Aorta (tissue), 5 donors: ENCODE measurements at places on chromosomes 6 and 20. TPM values are rescaled to one million over a fixed set of nuclear protein-coding genes. Genes with fewer than 3 reads are reported as not detected.

DNA sequence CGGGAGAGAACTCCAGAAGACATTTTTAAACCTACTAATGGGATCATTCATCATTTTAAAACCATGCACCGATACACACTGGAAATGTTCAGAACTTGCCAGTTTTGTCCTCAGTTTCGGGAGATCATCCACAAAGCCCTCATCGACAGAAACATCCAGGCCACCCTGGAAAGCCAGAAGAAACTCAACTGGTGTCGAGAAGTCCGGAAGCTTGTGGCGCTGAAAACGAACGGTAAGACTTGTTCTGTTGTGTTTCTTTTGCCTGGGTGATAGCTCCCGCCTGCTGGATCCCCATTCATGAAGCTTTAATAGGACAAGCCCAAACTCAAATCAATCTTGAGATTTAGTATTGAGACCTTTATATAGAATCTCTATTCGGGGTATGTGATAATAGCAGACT, 4.2 kb downstream of the TNFAIP3 start:
- no peak for DNase-seq

DNA sequence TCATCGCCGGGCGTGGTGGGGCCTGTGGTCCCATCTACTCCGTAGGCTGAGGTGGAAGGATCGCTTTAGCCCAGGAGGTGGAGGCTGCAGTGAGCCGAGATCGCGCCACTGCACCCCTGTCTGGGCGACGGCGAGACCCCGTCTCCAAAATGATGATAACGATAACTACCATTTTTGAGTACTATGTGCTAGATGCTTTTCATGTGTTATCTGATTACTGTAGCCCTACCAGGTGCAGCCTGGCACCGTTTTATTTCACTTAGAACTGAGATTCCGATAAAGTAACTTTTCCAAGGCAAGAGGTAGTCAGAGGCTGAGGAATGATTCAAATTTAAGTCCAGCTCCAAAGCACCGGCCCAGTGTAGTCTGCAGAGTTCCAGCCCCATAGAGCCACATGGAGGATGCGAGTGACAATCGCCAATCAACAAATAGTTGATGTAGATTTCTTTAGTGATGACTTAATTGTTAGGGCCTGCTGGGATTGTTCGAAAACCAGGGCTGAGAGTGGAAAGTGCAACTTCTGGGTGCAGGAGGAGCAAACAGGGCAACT, 727 bp downstream of the ERMARD start:
- DNase-seq = no peak

DNA sequence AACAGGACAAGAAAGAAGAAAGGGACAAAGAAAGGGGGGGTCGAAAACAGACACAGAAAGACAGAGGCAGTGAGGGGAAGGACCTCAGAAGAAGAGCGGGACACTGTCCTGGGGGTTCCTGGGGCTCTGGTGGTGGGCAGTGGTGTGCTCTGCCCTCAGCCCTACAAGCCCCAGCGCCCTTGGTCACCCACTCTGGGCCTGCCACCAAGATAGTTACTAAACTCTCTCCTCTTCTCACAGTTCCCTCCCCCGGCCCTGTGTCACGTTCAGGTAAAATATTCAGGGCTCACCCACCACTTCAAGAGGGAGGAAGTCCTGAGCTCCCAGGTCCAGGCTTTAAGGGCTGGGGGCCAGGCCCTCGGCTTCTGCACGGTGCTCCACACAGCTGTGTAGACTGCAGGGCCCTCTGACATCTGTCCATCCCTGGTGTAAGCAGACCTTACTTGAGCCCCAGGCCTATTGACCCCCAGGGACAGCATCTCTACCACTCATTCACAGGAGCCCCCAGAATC, 87.4 kb downstream of the MRPL14 start:
- DNase-seq = peak; percentile 50

Gene NKAPL
- 3.2 TPM for total RNA-seq

Gene MYLK2
- total RNA-seq = 0.30 TPM
